ENCODE measurements at places on chromosomes 6 and 20. TPM values are rescaled to one million over a fixed set of nuclear protein-coding genes. Genes with fewer than 3 reads are reported as not detected.

GRCh38 chr6:170460641-170461040, 92.5 kb downstream of the PSMB1 start:
- DNase-seq = no peak

- no peak for DNase-seq
Observed at GRCh38 chr6:74654296-74654695, 551.6 kb downstream of the COL12A1 start.

GRCh38 chr6:106122306-106122918, 36.3 kb downstream of the PRDM1 start:
- DNase-seq = no peak

GRCh38 chr6:6546318-6547109, 42.0 kb upstream of the LY86 start:
- DNase-seq = no peak

DNA sequence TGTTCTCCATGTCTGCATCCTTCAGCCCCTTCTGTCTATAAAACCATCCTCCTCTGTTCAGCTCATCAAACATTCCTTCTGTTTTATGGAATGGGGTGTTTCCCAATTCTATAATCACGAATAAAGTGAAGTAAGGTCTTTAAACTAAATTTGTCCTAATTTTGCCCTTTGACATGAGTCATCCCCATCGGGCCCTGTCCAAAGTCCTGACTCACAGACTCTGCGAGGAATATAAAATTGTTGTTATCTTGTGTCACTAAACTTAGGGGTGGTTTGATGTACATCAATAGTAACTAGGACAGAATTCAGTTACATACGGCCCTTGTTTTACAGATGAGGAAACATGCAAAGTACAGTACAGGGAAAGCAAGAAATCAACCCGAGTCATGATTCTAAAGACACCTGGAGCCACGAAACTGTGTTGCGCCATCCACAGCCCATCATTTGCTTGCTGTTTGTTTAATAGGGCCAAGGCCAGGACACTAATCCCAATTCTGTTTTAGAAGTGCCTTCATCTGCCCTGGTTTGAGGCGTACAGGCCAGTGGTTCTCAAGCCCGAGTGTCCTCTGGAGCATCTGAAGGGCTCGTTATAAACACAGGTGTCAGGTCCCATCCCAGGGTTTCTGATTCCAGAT, 2.8 kb downstream of the ACSS1 start:
- DNase-seq = no peak

TNF gene
- total RNA-seq = 8.7 TPM

- DNase-seq = no peak
Observed at GRCh38 chr6:122458087-122458486, 13.5 kb downstream of the SERINC1 start.

WFDC10B gene
- total RNA-seq = not detected

TRMT6 gene
- 18.5 TPM for total RNA-seq

GRCh38 chr6:142953373-142954273, 8.6 kb upstream of the HIVEP2 start:
- DNase-seq = no peak

GRCh38 chr6:44037847-44038542, 89.3 kb downstream of the MRPL14 start:
- no peak for DNase-seq

PNPLA1 gene
- 2.0 TPM for total RNA-seq

- no peak for DNase-seq
Observed at GRCh38 chr6:118023771-118024170, 116.7 kb downstream of the SLC35F1 start.
